ENCODE measurements at places on chromosomes 6 and 20. TPM values are rescaled to one million over a fixed set of nuclear protein-coding genes. Genes with fewer than 3 reads are reported as not detected.
A peak's percentile ranks its signal among the peaks of the same experiment; 100 is the strongest.

- DNase-seq, result no peak
Observed at GRCh38 chr6:111589366-111589765, 16.3 kb downstream of the TRAF3IP2 start.

DNA sequence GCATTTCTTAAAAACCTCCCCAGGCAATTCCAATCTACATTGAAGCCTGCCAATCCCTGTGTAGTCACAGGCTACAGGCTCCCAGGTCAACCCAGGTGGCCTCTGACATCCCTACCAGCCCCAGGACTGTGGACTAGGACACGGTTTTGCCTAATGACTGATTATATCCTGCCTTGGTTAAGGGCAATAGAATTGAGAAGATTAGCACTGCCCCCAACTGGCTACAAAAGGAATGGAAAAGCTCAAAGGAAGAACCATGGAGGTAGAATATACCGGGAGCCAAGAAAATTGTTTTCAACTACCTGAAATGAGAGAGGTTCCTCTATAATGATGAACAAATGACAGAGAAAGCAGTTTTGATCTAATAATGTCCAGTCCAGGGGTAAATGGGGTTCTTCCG, 421.1 kb upstream of the AGPAT4 start:
- no peak for DNase-seq

KIF13A gene
- 16.3 TPM for total RNA-seq

- no peak for DNase-seq
Observed at GRCh38 chr6:110334423-110335180, 23.5 kb downstream of the METTL24 start.

GABRR1 gene
- not detected for total RNA-seq

DNA sequence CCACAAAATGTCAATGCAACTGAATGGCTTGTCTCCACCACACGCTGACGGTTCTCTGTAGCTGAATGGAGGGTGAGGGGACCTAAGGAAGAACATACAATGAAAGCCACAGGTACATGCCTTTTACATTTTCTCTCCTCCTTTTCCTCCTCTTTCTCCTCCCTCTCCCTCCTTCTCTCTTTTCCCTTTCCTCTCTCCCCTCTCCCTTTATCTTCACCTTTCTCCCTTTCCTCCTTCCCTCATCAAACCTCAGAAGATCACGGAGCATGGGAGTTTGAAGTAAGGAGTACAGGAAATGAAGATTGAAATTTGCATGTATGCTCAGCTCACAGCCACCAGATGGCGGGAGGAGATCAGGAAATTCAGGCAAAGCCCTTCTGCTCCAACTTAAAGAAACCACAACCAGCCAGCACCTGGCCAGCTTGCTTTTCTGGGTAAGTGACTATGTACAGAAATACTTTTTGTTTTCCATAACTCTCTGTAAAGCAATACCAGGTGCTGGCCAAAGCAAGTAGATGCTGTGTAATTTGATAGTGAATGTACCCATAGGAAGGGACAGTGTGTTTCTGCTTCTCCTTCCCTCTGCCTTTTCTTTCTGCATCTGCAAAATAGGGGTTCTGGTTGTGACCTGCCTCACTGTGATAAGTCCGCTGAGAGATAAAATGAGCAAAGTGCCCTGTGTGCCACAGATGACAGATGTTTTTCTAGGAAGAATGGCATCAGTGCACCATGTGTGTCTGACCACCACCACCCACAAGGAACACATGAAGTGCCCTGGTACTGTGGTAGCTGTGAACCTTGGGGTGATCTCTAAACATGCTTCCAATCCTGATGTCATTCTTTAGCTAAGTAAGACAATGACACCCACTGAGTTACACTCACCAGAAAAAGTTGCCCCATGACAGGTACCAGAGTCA, 18.6 kb upstream of the FOXO3 start:
- DNase-seq, result peak; percentile 71

DNA sequence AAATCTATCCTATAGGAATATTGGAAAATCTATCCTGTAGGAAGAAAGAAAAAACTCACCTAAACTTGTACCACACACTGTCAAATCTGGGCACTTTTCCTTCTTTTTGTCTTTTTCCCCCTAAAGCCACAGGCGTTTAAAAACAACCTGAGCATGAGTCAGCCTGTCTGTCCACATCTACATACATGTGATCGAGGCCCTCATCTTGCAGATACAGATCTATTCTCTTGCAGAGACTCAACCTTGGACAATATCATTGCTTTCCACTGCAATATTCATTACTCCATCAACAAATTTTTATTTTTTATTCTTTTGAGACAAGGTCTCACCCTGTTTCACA, 95.9 kb upstream of the IYD start:
- no peak for DNase-seq

DNA sequence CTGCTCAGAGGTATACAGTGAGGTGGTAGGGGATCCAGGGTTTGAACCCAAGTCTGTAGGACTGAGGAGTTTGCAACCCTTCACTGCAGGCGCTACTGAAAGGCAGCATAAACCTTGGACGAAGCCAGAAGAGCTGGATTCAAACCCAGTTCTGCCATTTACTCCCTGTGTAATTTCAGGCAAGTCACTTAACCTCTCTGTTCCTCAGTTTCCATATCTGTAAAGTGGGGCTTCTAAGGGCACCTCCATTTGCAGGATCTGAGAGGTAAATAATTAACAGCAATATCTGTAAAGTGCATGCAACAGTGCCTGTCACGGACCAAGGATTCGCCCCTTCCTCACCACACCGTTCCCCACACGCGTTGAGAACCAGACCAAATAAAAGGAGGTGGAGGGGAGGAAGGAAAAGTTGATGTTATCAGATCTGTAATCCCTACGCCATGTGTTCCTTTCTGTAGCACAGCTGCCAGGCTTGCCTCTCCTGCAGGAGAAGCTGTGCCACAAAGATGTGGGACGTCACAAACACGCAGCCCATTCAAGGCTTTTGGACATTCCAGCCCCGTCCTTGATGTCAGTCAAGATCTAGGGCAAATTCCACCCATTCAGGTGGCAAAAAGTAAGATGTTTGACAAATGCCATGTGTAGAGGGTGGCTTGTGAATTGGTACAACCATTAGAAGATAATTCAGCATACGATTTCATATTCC, 9.8 kb downstream of the RIPOR3 start:
- no peak for DNase-seq

DNA sequence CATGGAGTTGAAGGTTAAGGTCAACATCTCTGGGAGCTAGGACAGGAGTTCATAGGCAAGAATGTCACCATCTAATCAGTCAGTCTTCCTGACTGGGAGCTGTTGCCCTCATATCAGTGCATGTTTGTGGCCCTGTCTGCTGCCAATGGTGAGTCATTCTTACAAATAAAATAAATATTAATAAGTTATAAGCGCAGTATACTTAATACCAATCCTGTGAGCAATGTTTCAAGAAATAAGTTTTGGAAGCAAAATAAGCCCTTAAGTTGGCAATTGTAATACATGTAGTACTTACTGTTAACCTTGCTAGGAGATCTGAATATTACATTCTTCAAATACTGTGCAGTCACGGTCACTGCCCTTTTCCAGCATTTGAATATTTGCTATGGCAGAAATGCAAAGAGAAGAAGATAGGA, 20.2 kb upstream of the MDGA1 start:
- no peak for DNase-seq
